ENCODE measurements at places on chromosomes 13 and 19. TPM values are rescaled to one million over a fixed set of nuclear protein-coding genes. Genes with fewer than 3 reads are reported as not detected.

The TNNT1 gene
- 5.0 TPM for total RNA-seq

The DMWD gene
- 29.2 TPM for total RNA-seq

The KLK11 gene
- not detected for total RNA-seq

The SLITRK5 gene
- total RNA-seq: under 0.01 TPM

The LPAR2 gene
- total RNA-seq: 4.2 TPM

The PABPC3 gene
- not detected for total RNA-seq

The ZNF525 gene
- 7.6 TPM for total RNA-seq

The PSG4 gene
- total RNA-seq: 0.14 TPM

The ZSCAN4 gene
- not detected for total RNA-seq
